Activated CD8-positive, alpha-beta memory T cell treated with anti-CD3 and anti-CD28 coated beads for 48 hours (primary cell): ENCODE measurements at places on chromosomes 13 and 19.

DNA sequence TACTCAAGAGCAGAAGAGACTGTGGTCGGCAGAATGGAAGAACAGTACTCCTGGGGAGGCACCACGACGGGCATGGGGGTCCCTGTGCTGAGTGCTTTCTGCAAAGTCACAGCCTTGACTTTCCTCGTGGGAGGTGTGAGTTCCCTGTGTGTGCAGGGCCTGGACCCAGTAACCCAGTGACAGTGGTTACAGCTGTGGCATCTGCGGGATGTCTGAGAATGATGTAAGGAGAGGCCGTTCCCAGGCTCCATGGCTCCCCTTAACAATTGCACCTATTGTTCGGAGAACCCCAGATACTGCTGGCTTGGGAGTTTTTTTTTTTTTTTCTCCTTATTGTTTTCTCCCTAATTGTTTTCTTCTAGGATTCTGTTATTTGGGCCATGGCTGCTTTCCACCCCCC is 5.1 kb upstream of the NANOS2 start:
- no peak for DNase-seq

- DNase-seq: no peak
Observed at GRCh38 chr13:102309110-102309509, 92.7 kb downstream of the FGF14 start.

- no peak for DNase-seq
Observed at GRCh38 chr19:2289714-2290435, 7.9 kb upstream of the PEAK3 start.

- no peak for DNase-seq
Observed at GRCh38 chr13:109233293-109233692, 553.1 kb downstream of the IRS2 start.

DNA sequence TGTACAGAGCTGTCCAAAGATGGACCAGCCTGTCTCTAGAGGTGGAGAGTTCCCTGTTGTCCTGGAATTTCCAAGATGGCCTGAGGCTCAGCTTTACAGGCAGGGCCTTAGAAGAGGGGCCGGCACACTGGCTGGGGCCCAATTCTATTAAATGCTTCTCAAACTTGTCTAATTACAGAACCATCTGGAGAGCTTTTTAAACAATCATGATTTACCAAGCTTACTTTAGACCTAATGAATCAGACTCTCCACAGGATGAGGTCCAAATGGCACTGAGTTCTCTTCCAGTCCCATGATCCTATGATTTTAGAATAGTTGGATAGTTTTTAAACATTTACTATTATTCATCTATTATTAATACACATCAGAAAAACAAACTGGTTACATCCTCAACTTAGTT is 123.5 kb downstream of the DNAJC3 start:
- DNase-seq: no peak
